ENCODE measurements at places on chromosomes 4 and X.

DNA sequence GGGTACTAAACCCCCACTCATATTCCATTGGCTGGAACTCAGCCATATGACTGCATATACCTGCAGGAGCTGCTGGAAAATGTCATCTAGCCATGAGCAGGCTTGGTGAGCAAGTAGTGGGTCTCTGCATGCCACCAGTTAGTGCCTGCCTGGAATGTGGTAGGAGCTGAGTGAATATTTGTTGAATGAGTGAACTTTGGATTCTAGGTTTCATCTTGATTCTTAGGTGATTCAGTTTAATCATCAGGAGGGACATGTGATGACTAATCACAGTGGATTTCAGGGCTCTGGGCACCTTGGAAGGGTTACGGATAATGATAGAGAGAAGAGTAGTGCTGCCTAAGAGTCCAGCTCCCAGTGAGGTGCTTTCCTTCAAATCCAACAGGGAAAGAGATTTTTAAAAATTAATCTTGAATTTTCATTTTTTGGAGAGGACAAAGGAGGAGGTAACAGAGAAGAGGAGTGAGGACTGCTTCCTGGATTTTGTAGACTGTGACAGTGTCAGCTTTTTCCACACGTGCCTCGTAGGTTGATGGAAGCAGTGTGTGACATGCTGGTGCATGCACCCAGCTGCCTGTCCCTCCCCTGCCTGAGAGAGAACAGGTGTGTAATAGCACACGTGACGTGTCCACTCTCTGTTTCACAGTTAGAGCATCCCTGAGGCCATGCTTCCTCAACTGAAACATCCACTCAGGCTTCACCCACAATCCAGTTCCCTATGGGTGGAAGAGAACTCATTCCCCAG is 30.4 kb downstream of the NHS start:
- DNase-seq, result no peak

- no peak for DNase-seq
These were observed 305.3 kb upstream of the NOCT start for GRCh38 chr4:138710297-138710696.

DNA sequence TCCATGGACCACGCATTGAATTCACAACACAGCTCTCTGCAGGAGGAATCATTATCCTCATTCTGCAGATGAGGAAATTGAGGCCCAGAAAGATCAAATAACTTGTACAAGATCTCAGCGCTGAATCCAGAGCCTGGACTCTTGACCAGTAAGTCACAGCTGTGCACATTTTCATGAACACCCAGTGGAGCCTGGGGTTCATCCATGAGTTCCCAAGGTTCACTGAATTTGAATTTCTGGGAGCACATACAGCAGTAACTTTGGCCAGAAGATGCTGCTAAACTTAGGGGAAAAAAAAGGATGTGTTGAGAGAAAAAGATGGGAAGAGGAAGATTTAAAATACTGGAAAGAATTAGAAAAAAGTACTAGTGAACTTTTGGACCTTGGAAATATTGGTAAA is 218.7 kb upstream of the PPARGC1A start:
- DNase-seq, result no peak

GRCh38 chrX:68697465-68698125 is 50.1 kb downstream of the STARD8 start:
- no peak for DNase-seq

DNA sequence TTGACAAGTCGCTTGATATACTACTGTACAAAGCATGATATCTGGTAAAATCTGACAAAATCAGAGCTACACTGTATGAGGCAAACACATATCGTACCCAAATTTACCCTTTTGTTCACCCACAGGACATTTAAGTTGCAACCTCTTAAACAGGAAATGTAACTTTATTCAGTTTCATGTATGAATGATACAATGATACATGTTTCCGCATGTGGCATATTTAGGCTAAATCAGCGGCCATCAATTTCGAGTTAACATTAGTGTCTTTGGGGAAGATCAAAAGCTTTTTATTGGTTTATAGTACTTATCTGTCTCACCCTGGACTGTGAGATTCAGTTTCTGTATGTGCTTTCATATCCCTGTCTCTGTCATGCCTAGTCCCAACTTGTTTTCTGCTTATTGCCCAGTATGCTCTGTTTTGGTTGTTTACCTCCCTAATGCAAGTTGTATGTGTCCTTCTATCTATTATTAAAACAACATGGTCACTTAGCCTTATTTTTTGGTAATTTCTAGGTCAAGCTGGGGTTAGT is 97.3 kb upstream of the HPRT1 start:
- no peak for DNase-seq

GRCh38 chrX:39519030-39519488 is 578.7 kb downstream of the BCOR start:
- no peak for DNase-seq

- DNase-seq, result no peak
These were observed 89.8 kb upstream of the ETNPPL start for GRCh38 chr4:108852691-108853090.

DNA sequence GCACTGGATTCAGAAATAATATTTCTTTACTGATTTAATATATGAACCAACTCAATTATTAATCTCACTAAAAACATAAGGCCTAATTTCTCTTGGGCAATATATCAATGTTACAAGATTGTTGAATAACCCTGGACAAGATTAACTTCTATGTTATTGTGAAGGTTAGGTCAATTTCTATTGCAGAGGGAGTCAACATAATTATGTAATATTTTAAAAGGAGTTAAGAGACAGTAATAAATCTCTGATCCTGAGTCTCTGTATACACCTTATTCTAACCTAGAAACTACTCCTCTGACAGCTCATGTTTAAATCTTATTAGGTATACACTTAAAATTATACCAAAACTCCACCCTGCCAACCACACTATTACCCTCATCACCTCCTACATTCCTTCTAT is 15.1 kb upstream of the GPRIN3 start:
- DNase-seq, result no peak

DNA sequence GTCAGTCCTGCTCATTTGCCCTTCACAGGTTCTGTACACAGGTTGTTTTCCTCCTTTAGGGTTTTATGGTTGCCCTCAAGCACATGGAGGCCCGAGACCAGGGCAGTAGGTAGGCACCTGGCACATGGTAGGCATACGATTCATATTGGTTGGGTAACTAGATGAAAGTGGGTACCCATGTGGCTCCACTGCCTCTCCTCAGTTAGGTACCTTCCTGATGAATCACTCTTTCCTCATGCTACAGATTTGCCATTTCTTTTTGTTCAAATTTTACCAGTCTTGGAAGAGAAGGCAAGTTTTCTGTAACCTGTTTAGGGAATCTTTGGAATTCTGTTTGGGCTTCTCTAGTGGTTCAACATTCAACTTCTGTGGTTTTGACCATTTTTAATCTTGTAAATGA is 121.3 kb downstream of the FHIP1A start:
- no peak for DNase-seq

DNA sequence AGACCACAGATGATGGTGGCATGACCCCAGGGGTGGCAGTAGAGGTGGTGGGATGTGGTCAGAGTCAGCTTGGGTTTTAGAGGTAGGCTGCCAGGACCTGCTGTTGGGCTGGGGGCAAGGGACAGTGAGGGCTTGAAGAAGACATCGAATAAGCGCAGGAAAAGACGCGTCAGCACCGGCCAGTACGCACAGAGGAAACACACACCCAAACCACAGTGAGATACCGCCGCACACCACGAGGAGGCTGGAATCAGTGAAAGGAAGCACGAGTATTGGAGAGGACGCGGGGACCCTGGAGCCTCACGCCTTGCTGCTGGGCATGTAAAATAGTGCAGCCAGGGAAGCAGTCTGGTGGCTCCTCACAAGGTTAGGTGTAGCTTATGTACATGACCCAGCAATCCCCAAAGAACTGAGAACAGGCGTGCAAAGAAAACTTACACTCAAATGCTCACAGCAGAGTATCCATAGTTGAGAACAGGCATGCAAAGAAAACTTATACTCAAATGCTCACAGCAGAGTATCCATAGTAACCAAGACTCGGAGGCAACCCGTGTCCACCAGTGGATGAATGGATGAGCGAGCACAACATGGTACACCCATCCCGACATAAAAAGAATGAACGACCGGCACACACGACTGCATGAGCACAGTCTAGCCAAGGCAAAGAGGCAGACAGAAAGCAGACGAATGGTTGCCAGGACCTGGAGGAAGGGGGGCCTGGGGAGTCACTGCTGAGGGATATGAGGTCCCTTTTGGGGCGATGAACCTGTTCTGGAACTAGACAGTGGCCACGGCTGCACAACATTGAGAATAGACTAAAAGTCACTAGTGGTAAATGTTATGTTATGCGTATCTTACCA is 13.3 kb downstream of the PDZD4 start:
- no peak for DNase-seq

All from HL-60 (cell line).